ENCODE measurements at places on chromosomes 4 and X. TPM values are rescaled to one million over a fixed set of nuclear protein-coding genes. Genes with fewer than 3 reads are reported as not detected.

DNA sequence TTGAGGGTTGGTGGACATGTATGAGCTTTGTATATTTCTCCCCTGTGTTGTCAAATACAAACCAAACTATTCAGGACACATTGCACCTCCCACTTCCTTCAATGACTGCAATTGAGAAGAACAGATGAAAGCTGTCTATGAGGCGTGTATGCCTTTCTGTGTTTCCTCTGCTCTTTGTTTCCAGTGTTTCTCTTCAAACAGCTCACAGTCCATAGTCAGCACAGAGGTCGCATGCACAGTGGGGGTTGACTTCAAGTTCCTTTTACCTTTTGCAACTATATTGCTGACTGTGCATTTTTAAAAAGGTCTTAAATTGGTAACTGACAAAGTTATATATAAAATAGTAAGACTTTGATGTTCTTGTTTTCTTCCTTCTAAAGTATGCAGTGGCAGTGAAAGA, 957.8 kb downstream of the C4orf33 start:
- DNase-seq: no peak

GRCh38 chr4:173417833-173418232, 18.9 kb upstream of the SCRG1 start:
- no peak for DNase-seq

- no peak for DNase-seq
Observed at GRCh38 chr4:24321616-24322015, 262.7 kb downstream of the DHX15 start.

DNA sequence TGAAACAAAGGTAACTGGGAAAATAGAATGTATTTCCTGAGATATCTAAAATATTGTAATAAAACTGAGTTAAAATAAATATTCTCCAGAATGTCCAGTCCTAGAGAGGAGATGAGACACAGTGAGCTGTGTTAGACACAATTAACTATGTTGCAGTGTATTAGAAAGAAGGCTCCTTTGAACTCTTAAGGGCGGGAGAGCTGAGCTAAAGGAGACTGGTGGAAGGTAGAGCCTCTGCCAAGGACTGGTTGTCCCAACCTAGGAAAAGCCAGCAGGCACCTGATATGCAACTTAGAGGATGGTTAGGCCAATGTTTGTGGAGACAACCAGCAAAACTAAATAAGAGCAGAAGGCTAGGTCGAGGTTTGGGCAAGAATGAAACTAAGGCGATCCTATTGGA, 4.3 kb downstream of the ASB11 start:
- no peak for DNase-seq

DNA sequence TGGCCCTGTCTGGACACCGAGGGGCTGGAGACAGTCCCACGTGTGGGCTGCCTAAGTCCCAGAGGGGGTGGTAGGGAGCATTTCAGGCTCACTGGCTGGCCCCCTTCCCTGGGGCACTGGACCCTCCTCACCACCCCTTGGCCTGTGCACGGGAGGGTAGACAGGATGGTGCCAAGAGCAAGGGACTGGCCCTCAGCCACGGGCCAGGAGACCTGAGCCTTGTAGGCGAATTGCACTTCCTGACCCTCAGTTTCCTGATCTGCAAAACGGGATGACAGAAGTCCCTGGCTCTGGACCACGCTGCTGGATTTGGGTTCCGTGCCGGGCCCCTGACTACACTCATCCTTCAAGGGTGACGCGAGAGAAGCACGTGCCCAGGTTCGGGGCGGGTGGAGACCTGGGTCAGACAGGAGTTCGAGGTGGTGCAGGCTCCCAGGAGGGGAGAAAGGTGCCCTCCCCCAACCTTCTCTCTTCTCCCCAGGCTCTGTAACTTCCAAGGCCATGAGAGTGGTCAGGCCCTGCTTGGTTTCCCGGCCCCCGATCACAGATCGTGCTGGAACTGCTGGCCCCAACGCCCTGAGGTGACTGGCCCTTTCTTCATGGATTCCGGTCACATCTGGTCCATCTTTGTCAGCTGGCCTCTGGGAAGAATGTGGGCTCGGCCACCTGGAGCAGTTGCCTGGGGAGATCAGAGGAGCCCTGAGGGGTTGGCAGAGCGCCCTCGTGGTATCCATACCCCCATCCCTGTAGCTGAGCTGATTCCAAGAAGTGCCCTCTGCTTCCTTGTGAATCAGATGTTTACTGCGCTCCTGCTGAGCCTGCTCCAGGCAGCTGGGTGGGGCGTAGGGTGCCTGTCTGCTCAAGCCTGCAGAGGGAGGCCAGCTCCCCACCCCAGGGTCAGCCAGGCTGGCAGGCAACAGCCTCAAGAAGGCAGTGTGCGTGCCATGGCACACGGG, 3.3 kb downstream of the SH3BP2 start:
- DNase-seq: peak; percentile 10

DNA sequence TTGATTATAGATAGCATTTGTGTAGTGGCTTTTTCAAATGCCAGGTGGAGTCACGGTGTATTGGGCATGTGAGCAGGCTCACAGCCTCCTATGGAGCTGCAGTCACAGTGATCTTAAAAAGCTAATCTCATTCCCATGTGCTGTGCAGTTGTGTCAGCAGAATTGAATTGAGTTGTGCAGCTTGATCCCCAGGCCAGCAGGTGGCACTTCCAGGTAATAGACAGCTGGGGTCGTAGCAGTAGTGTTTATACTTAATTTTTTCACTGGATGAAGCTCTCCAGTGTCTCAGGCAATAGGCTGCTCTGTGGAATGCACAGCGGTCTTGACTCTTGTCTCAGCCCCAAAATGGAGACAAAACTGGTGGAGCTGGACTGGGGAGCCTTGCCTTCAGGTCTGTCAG, 1028.1 kb downstream of the SH3BGRL start:
- no peak for DNase-seq

DNA sequence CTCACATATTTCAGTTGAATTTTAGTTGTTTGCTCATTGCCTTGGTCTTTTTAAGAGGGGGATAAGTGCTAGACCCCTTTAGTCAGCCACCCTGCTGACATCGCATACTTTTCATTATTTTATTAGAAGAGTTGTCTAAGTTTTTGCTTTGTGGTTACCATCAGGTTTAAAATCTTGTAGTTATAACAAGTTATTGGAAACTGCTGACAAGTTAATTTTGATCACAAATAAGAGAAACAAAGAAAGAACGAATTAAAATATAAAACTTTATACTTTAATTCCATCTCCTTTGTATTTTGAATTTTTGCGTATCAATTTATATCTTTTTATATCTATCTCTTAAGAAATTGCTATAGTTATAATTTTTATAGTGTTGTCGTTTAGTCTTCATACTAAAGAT, 679.7 kb downstream of the TECRL start:
- no peak for DNase-seq

DNA sequence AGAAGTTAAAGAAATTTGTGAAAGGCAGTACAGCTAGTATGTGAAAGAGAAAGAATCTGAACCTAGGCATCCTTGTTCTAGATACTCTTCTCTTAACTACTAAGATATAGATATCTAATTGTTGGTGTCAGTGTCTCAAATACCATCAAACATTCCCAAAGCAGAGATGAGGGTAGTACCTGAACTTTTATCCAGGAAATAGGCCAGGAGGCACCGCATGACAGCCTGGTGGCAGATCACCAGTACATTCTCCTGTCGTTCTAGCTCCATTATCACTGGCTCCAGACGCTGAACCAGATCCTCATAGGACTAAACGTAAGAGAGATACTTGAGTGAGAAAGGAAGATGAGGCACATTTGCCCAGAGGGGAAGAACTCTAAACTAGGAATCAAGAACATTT, 16.8 kb downstream of the TRO start:
- DNase-seq: no peak

DNA sequence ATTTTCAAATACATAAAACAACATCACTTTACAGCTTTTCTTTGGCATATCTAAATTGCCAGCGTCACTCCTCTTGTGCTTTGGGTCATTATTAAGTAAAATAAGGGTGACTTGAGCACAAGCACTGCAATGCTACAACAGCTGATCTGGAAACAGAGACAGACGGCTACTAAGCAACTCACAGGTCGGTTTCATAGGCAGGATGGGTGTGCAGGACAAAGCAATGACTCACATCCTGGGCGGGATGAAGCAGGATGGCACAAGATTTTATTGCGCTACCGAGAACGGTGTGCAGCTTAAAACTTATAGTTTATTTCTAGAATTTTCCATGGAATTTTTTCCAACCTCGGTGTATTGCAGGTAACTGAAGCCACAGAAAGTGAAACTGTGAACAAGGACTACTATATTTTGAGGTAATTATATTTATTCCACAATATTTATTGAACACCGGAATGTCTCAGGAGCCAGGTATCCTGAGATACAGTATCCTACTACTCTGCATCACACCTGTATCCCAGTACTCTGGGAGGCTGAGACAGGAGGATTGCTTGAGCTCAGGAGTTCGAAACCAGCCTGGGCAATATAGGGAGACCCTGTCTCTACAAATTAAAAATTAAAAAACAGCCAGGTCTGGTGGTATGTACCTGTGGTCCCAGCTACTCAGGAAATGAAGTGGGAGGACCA, 215.5 kb downstream of the APBB2 start:
- no peak for DNase-seq

- no peak for DNase-seq
Observed at GRCh38 chr4:79334783-79335182, 8.9 kb upstream of the NAA11 start.

GRCh38 chr4:159460371-159460770, 357.5 kb downstream of the RAPGEF2 start:
- DNase-seq: no peak

DNA sequence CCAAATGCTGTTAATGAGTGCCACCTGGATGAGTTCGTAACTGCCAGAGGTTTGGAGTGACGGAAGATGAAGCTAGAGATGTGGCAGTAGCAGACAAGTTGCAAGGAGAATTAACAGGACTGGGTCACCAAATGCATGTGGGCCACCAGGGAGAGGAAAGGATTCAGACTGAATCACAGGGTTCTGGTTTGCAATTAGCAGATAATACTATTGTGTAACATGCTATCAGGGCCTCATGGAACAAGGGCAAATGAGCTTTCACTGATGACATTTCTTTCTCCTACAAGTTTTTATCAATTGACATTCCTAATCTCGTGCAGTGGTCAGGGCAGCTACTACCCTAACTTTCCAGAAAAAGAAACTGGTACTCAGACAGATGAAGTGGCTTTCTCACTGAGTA, 21.4 kb downstream of the GAB3 start:
- DNase-seq: no peak

DNA sequence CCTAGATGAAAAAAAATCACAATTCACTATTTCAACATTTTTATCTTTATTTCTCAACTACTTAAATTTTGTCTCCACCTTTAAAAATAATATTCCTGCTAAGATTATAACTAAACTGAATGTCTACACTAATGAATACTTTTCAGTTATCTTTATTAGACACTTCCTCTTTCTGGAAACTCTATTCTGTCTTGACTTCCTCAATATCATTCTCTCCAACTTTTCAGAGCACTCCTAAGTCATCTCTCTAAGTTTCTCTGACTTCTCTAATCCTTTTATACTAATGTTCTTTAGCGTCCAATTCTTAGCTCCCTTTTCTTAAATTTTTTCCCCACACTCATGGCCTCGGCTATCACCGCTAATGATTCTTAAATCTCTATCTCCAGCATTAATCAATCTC, 374.2 kb downstream of the FBXO8 start:
- DNase-seq: no peak

GRCh38 chr4:13640149-13640940, 12.8 kb upstream of the BOD1L1 start:
- peak; percentile 18 for DNase-seq

GRCh38 chrX:69128588-69128987, 36.7 kb downstream of the PJA1 start:
- peak; percentile 51 for DNase-seq

DNA sequence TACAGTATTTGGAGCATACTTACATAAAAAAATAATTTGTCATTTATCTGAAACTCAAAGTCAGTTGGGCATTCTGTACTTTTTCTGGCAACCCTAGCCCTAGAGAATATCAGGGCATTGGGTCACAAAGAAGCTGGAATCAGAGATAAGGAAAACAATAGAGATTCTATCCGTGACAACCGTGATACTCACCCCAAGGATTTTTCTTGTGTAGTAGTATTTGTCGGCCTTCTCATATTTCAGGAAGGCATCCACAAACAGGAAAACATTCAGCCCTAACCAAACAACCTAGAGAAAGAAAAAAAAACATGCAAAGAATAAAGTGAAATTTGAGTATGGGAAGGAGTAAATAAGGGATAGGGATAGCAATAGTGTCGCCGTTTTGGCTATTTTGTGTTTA, 3.6 kb downstream of the NOX1 start:
- DNase-seq: no peak

GRCh38 chr4:109078724-109079123, 223.7 kb downstream of the COL25A1 start:
- DNase-seq: no peak

The CTAG1B gene
- not detected for total RNA-seq

The BBS12 gene
- total RNA-seq: 2.7 TPM

The FAM149A gene
- total RNA-seq: 14.6 TPM

The SORCS2 gene
- total RNA-seq: 5.5 TPM

The ADH1A gene
- total RNA-seq: not detected

The MGST2 gene
- 14.8 TPM for total RNA-seq

The LRP2BP gene
- total RNA-seq: 0.33 TPM

The MAGEA2B gene
- total RNA-seq: 13.7 TPM

The LARP1B gene
- 31.1 TPM for total RNA-seq

The SERPINA7 gene
- not detected for total RNA-seq

The ARHGEF6 gene
- total RNA-seq: 5.6 TPM

Data from WTC11 (cell line).